ENCODE measurements at places on chromosomes 16 and 17. TPM values are rescaled to one million over a fixed set of nuclear protein-coding genes. Genes with fewer than 3 reads are reported as not detected.

Gene CORO1A
- total RNA-seq, result 159 TPM

Gene PRR29
- total RNA-seq, result 30.1 TPM

Gene DPEP3
- total RNA-seq, result 0.40 TPM

Gene B3GNT9
- total RNA-seq, result 15.4 TPM

Gene TBC1D26
- total RNA-seq, result not detected

DNA sequence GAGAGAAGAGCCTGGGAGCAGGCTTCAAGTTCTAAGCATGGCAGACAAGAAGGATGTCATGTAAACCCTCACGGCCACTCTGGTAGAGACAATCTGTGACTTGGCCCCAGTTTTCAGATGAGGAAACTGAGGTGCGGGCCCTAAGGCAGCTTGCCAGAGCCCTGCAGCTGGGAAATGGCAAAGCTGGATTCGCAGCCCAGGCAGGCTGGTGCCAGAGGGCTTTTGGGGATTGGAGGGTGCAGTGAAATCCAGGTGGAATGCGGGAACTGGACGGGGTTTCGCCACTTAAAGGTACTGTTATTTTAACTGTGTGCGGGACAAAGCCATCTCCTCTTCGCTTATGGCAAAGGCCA lies 477 bp upstream of the OSGIN1 start:
- no peak for DNase-seq

DNA sequence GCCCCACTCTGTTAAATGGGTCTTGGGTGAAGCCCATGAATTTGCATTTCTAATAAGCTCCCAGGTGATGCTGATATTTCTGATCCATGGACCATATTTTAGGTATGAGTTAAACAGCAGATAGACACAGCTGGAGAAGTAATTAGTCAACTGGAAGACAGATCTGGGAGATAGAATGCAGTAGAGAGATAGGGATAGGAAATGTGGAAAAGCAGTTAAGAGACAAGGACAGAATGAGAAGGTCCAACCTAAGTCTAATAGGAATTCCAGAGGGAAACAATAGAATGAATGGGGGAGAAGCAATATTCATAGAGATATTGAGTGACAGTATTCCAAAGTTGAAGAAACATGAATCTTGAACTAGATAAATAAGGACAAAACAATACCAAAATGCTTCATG lies 71.7 kb downstream of the GPRC5B start:
- DNase-seq, result no peak

DNA sequence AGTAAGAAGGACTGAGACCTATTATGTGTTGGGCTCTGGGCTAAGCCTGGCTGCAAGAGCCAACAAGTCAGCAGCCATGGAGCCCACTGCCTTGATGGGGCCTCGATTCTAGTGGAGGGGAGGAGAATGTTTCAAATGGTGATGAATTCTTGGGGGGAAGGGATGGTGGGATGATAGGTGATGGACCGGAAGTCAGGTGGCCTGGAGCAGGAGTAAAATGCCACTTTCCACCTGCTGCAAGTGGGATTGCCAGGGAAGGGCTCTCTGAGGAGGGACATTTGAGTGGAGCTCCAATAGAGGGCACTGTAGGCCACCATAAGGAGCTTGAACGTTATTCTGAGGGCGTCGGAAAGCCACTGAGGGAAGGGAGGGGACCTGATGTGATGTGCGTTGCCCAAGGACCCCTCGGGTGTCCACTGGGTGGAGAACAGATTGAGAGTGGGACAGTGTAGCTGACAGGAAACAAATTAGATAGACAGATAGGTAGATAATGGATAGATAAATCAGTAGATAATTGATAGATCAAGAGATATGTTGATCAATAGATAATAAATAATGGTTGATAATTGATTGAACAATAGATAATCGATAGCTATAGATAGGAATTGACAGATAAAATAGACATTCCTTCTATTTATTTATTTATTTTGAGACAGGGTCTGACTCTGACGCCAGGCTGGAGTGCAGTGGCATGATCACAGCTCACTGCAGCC lies 18.2 kb upstream of the NXPH3 start:
- DNase-seq, result no peak

GRCh38 chr17:50900383-50900892 lies 34.3 kb upstream of the TOB1 start:
- DNase-seq, result no peak

DNA sequence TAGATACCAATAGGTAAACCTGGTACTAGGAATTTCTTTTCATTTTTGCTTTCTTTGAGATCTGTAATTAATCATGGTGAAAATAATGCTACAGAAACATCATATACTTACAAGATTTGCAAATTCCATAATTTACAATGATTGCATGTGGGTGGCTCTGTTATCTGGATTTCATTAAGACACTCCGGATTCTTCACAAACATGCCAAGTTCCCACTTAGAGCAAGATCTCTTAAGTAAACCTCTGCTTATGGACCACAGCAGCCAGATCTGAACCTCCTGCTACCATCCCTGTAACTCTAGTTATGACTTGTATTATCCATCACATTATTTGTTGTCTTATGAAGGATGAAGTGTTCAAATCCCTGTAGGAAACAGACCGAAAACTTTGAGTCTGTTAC lies 424.7 kb downstream of the CDH13 start:
- no peak for DNase-seq

DNA sequence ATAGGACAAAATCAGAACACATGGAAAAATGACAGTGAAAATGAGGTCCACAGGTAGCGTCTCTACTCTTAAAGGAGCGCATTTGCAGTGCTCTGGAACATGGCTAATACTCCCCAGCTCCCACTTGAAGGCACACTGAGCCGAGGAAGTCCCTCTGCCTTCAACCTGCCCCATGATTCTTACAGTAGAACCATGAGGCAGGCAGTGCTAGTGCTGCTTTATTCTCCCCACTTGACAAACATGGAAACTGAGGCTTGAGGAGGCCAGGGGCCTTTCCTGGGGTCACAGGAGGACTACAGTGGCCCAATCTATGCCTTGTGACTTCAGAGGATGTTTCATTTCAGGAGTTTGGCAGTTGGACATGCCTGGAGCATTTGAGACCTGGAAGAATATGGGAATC lies 244.1 kb upstream of the MAF start:
- no peak for DNase-seq

Data from upper lobe of left lung (tissue), 6 donors.